Upper lobe of right lung (tissue), 1 donor: ENCODE measurements at places on chromosomes 3 and 15.

- DNase-seq = no peak
These were observed 59.9 kb downstream of the FAM43A start for GRCh38 chr3:194745422-194746184.

DNA sequence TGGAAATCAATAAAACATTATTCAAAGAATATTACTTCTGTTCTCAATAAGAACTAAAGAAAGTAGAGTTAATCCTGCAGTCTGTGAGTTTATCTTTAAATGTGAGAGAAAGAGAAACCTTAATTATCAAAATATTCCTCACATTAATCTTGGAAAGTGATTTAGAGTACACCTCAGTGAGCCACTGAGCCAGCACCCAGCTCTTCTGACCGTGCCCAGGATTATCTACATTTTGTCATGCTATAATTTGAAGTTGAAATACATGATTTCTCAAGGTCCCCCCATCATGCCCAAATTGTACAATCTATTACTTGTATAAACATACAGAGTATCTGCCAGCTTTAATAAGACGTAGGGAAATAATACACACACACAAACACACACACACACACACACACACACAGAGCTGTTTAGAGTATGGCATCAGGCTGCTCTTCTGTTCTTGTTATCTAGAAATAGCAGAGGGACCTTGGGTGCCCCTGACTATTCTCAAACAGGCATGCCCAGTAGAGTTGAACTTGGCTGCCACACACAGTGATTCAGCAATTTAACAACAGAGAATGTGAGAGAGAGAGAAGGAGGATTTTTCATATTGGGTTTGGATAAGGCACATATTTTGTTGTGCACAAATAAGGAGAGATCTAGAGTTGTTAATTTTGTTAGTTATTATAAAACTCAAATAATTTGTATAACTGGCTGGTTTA, 74.4 kb downstream of the P2RY1 start:
- DNase-seq = no peak

- DNase-seq = no peak
These were observed 22.3 kb upstream of the CNOT10 start for GRCh38 chr3:32662647-32663046.

- DNase-seq = no peak
These were observed 613.4 kb upstream of the CFAP20DC start for GRCh38 chr3:59663076-59663850.

- DNase-seq = no peak
These were observed 450.9 kb downstream of the MAGI1 start for GRCh38 chr3:65587650-65588439.
